RWPE2 (cell line): ENCODE measurements at places on chromosomes 5 and 9.

DNA sequence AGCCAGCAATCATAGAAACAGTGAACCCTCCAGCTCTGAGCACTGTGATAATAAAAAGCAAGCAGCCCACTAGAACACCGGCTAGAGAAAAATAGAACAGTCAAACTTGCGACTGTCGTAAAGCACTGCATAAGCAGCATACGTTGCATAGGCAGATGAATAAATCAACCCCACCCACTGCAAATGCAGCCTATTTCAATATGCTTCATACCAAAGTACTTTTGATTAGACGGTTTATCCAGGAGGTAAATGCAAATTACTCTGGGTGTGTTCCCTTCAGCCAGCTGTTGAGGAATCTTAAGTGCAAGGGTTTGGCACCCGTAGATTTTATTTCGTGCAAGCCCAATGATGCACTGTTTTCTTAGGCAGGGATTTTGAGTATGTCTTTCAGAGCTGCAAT is 32.1 kb upstream of the ANKRD18A start:
- H3K27ac ChIP-seq = no peak overlapping the region
- H3K4me1 ChIP-seq = no peaks in the 10 kb centered on the region
- H3K36me3 ChIP-seq = no peaks in the 10 kb centered on the region
- no peak overlapping the region for H3K4me3 ChIP-seq
- no peaks in the 10 kb centered on the region for H3K27me3 ChIP-seq

- H3K4me1 ChIP-seq = no peaks in the 10 kb centered on the region
- no peak overlapping the region for H3K27ac ChIP-seq
- no peaks in the 10 kb centered on the region for H3K27me3 ChIP-seq
- no peak overlapping the region for H3K4me3 ChIP-seq
- DNase-seq = no peak
- no peaks in the 10 kb centered on the region for H3K36me3 ChIP-seq
Measured at GRCh38 chr9:4193391-4193790, 106.5 kb downstream of the GLIS3 start.

DNA sequence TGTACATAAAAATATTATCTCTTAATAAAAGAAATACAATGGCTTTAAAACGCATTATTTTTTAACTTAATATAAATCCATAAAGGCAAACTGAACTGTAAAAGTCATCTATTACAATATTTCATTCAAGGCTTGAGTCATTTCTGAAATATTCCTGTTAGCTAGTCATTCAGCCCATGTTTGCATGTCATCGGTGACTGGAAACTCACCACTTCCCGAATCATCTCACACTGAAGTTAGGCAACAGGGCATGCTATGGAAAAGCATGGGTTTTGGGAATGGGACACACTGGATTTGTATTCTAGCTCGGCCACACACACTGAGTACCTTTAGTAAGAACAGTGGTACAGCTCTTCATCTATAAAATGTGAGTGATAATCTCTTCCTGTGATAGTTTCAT is 691.1 kb upstream of the C9orf72 start:
- H3K36me3 ChIP-seq = no peaks in the 10 kb centered on the region
- no peak overlapping the region for H3K27ac ChIP-seq
- DNase-seq = peak; percentile 27
- H3K27me3 ChIP-seq = peaks cover 4% of the 10 kb centered on the region

- no peak overlapping the region for H3K27ac ChIP-seq
- no peak overlapping the region for H3K4me3 ChIP-seq
- peaks cover 2% of the 10 kb centered on the region for H3K27me3 ChIP-seq
- DNase-seq = no peak
Measured at GRCh38 chr5:26343801-26344325, 694.5 kb downstream of the CDH9 start.

GRCh38 chr5:1937590-1937989 is 54.9 kb upstream of the IRX4 start:
- H3K36me3 ChIP-seq = no peaks in the 10 kb centered on the region
- no peak for DNase-seq
- no peaks in the 10 kb centered on the region for H3K27me3 ChIP-seq
- H3K4me3 ChIP-seq = no peak overlapping the region

DNA sequence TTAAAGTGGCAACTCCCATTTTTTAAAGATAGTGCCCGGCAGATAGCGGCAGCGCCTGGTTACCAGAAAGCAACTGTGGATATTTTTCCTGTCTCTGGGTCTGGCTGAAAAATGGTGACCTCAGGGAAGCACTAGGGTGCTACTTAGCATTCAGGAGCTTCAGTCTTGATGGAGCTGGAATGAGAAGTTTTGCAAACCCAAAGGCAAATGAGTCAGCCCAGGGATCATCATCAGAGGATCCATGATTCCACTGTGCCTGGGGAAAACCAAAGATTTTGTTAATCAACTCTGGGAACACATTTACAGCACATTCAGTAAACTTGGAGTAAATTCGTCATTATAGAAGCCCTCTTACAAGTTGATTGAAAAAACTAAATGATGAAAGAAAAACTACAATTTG is 26.7 kb downstream of the F2R start:
- H3K4me1 ChIP-seq = no peaks in the 10 kb centered on the region
- H3K27ac ChIP-seq = no peak overlapping the region
- no peaks in the 10 kb centered on the region for H3K36me3 ChIP-seq
- no peak for DNase-seq
- no peak overlapping the region for H3K4me3 ChIP-seq

GRCh38 chr9:20040991-20041696 is 252.3 kb upstream of the SLC24A2 start:
- DNase-seq = no peak
- H3K4me1 ChIP-seq = no peaks in the 10 kb centered on the region
- no peak overlapping the region for H3K27ac ChIP-seq
- no peaks in the 10 kb centered on the region for H3K27me3 ChIP-seq
- H3K4me3 ChIP-seq = no peak overlapping the region

GRCh38 chr9:32647671-32648070 is 12.2 kb upstream of the TAF1L start:
- H3K4me3 ChIP-seq = no peak overlapping the region
- H3K27me3 ChIP-seq = no peaks in the 10 kb centered on the region
- no peak for DNase-seq
- H3K27ac ChIP-seq = no peak overlapping the region
- peaks cover 6% of the 10 kb centered on the region for H3K4me1 ChIP-seq

DNA sequence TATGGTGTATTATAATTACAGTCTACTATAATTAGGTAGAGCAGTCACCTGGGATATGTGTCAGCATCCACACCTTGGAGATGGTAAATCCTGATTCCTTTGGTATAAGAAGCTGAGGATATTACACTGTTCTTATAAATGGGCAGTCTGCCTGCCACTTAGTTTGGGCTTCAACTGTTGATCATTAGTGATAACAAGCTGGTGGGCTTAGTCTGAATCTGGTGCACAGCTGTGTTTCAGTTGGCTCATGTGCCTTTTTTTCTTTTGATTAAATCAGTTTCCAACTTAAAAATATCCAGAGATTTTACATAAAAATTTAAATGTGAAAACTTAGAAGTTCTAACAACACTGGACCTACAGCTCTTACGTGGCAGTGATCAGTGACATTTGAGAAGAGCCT is 21.2 kb downstream of the LVRN start:
- H3K36me3 ChIP-seq = no peaks in the 10 kb centered on the region
- no peaks in the 10 kb centered on the region for H3K27me3 ChIP-seq
- no peak overlapping the region for H3K4me3 ChIP-seq
- no peak overlapping the region for H3K27ac ChIP-seq
- no peaks in the 10 kb centered on the region for H3K4me1 ChIP-seq

- no peak overlapping the region for H3K4me3 ChIP-seq
- peaks cover 24% of the 10 kb centered on the region for H3K4me1 ChIP-seq
- H3K27ac ChIP-seq = peak overlapping the region; percentile 60
- DNase-seq = no peak
- H3K27me3 ChIP-seq = no peaks in the 10 kb centered on the region
Measured at GRCh38 chr5:164235300-164235891, 730.0 kb downstream of the MAT2B start.

- no peaks in the 10 kb centered on the region for H3K27me3 ChIP-seq
- no peaks in the 10 kb centered on the region for H3K36me3 ChIP-seq
- H3K4me1 ChIP-seq = no peaks in the 10 kb centered on the region
- H3K27ac ChIP-seq = no peak overlapping the region
- DNase-seq = no peak
Measured at GRCh38 chr5:92687821-92688722, 892.9 kb downstream of the NR2F1-AS1 start.

DNA sequence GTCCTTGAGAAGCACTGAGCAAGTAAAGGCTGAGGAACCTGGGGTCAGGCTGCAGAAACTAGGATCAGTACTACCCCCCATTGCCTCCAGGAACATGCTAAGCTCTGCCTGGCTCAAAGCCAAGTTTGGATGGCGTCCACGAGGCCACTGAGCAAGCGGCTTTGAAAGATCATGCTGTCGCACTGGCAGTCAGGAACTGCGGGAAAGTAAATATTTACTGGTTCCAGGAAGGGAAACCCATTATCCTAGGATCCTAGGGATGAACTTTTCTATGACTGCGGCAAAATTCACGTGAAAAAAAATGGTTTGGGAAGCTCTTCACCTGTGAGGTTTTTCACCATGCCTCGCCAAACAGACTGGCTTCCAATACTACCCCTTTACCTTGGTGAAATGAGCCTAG is 75.3 kb upstream of the PJA2 start:
- H3K27ac ChIP-seq = no peak overlapping the region
- no peaks in the 10 kb centered on the region for H3K36me3 ChIP-seq
- H3K4me1 ChIP-seq = no peaks in the 10 kb centered on the region
- no peaks in the 10 kb centered on the region for H3K27me3 ChIP-seq

DNA sequence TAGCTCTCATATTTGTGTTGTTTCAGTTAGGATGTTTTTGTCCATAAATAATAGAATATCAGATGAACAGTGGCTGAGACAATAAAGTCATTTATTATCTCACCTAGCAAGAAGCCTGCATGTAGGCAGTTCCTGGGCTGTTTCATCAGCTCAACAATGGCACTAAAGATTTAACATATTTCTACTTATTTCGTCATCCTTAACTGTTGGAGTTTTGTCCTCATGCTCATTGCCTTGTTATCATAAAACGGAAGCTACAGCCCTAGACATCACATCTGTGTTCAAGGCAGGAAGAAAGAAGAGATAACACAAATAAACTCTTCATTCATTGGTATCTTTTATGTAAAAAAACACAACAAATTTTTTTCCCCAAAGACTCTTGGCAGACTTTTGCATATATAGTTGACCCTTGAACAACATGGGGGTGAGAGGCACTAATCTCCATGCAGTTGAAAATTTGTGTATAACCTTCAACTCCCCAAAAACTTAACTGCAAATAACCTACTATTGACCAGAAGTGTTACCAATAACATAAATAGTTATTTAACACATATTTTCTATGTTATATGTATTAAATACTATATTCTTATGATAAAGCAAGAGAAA is 277.2 kb upstream of the ADRA1B start:
- H3K4me3 ChIP-seq = no peak overlapping the region
- DNase-seq = no peak
- no peaks in the 10 kb centered on the region for H3K27me3 ChIP-seq
- H3K36me3 ChIP-seq = no peaks in the 10 kb centered on the region

DNA sequence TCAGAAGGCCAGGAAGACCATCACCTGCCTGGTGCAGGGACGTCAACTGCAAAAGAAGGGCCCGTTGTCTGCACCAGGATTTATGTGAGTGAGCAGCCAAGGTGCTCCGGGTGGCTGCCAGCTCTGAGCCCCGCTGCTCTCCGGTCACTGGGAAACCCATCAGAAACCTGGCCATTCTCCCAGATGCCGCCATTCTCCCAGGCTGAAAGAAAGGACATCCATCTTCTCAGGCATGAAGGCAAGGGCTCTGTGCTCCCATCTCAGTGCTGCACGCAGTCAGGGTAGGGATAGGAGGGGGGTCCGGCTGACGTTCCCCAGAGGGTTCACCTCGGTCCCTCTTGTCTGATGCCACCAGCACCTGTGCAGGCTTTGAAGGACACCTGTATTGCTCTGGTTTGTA is 158.4 kb downstream of the ERCC6L2 start:
- H3K4me1 ChIP-seq = no peaks in the 10 kb centered on the region
- DNase-seq = no peak
- H3K27ac ChIP-seq = no peak overlapping the region
- H3K4me3 ChIP-seq = no peak overlapping the region
- H3K27me3 ChIP-seq = no peaks in the 10 kb centered on the region
- no peaks in the 10 kb centered on the region for H3K36me3 ChIP-seq

DNA sequence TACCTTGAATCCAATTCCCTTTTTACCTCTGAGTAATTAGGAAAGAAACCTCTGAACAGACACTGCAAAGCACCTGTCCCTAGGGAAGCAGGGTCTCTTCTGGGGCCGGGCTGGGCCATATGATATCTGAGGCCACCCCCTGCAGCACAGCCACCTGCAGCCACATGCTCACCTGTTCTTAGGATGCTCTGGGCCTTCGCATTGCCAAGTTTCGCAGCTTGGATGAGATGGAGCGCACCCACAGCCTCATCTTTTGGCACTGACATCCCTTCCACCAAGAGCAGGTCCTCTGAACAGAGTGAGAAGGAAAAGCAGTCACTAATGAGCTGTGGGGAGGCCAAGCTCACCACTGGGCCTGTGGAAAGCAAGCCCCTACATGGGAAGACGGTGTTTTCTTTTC is 27.3 kb downstream of the CLTA start:
- H3K27me3 ChIP-seq = no peaks in the 10 kb centered on the region
- peaks cover 91% of the 10 kb centered on the region for H3K36me3 ChIP-seq
- no peak for DNase-seq
- no peak overlapping the region for H3K27ac ChIP-seq
- H3K4me3 ChIP-seq = no peak overlapping the region
- H3K4me1 ChIP-seq = no peaks in the 10 kb centered on the region

DNA sequence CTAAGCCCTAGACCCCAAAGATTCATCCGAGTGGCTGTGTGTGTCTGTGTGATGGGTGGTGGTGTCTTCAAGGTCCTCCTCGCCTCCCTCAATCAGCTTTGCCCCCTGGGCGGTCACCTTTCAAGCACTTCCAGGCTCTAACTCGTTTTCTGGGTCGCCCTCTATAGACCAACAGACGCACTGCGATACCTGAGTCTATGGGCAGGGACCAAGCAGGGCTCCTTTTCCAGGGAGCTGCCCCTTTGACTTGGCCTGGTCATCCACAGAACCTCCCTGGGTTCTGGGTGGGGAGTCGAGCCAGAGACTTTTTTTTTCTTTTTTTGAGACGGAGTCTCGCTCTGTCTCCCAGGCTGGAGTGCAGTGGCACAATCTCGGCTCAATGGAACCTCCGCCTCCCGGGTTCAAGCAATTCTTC is 1.1 kb downstream of the SLC27A4 start:
- no peaks in the 10 kb centered on the region for H3K4me1 ChIP-seq
- no peaks in the 10 kb centered on the region for H3K27me3 ChIP-seq
- no peak for DNase-seq
- H3K27ac ChIP-seq = peak overlapping the region; percentile 55
- peak overlapping the region; percentile 65 for H3K4me3 ChIP-seq
